ENCODE measurements at places on chromosomes 2 and 18.

DNA sequence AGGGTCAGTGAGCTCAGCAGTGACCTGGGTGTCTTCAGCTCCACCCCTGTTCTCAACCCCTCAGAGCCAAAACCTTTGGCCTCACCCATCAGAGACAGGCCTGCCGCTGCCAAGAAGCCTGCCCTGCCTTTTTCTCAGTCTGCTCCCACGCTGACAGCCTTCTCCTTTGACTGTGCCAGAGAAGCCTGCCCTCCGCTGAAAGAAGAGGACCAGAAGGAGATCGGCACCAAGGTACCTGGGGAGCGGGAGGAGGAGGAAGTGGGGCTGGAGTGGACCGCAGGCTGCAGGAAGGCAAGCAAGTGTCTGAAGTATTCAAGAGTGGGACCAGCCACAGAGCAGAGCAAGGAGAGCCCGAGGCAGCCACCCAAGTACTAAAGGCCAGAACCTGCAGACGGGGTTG is 33.2 kb downstream of the TOGARAM2 start:
- DNase-seq: no peak

GRCh38 chr2:28199995-28200679 is 192.5 kb upstream of the FOSL2 start:
- no peak for DNase-seq

GRCh38 chr2:158893026-158893425 is 75.4 kb upstream of the TANC1 start:
- no peak for DNase-seq

DNA sequence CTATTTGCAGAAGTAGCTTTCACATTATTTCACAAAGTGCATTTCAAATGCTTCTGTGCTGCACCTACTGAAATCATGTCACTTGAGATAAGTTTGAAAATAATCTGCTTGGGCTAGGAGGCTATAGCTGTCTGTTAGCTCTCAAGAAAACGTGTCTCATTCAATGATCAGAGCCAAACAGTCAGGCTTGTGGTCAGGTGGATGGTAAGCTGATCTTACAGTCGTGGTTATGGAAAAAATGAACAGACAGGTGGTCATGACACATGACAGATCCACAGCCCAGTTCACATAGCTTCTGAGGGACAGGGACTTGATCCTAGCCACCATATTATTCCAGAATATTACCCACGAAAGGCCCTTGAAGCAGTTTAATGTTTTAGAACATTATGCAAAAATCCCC is 26.5 kb upstream of the RFX8 start:
- DNase-seq: no peak

DNA sequence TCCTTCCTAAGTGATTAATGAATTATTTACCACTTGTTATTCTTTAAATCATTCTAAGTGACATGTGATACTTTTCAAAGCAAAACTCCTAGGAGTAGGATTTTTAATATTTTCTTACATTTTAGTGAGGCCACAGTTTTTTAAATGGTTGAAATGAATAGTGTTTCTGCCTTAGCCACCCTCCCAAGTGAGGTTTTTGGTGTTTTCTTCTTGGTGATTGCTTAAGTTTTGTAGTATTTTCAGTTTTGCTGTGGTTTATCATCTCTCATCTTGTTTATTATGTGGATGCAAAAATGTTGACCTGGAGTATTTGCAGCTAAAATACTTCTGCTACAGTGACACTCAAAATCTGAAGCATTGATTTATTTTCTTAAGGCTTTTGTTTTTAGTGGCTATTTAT is 9.8 kb downstream of the AFTPH start:
- no peak for DNase-seq

DNA sequence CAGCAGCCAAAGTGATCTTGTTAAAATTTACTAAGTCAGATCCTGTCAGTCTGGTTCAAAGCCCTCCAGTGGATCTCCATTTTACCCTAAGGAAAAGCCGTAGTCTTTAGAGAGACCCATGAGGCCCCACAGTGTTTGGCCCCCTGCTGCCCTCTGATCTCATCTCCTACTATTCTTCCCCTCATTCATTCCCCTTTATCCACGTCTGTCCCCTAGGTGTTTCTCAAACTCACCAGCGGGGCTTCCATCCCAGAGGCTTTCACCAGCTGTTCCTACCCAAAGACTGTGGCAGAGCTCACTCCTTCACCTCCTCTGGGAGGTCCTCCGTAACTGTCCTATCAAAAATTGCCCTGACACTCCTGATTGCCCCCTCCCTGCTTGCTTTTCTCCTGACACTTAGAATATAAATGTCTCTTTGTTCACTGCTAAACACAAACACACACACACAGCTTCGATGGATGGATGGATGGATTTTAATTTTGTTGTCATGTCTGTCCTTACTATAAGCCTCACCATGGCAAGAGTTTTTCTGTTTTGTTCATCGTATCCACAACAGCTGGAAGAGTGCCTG is 26.1 kb downstream of the LIMS1 start:
- no peak for DNase-seq

DNA sequence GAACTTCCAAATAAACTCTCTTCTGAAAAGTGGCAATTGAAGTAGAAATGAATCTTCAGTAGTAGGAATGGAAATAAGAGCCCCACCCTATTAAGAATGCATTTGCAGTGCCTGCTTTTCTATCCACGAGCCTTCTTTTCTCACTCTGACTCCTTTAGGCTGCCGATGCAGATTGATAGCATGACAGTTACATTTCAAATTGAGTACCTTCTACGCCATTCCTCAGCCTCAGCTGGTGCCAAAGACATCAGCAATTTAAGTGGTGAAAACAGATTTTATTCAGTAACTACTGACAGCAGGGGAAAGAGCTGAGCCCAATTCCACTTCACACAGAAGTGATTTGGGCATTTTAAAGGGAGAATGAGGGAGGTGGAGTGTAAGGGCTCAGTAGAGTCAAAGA is 85.5 kb downstream of the PTH2R start:
- no peak for DNase-seq

GRCh38 chr2:26396734-26397298 is 4.9 kb upstream of the DRC1 start:
- DNase-seq: no peak

- DNase-seq: no peak
These were observed 33.1 kb downstream of the LRRFIP1 start for GRCh38 chr2:237660381-237660900.

DNA sequence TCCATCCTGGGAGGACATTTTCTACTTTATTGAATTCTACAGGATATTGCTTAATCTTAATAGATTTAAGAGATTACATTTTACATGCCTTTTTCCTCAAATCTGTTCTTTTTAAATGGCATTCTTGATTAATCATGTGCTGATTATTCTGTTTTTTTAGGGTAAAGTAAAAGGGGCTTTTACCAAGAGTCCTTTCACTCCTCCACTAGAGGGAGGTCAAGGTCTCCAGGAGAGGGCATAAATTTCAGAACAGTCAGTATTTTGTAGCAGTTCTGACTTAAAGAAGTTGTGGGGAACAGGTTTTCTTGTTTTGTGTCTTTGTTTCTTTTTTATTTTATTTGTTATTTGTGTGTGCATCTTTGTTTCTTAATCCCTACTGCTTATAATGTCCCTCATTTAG is 25.4 kb downstream of the WDR75 start:
- no peak for DNase-seq

DNA sequence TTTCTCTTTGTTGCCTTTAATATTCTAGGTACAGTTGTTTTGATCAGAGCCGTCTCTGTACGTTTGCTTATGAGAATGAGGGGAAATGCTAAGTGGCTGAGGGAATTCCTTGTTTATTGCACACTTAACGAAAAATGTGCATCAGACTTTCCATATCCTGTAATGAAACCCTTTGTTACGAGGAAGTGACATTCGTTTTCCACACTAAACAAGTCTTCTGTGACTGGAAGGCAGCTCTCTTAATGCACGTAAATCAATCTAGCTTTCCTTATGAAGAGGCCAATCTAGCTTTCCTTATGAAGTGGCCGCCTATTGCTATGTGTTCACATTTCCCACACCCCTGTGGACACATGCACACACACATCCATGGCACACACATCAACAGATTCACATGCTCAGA is 186.2 kb downstream of the SNTG2 start:
- no peak for DNase-seq

DNA sequence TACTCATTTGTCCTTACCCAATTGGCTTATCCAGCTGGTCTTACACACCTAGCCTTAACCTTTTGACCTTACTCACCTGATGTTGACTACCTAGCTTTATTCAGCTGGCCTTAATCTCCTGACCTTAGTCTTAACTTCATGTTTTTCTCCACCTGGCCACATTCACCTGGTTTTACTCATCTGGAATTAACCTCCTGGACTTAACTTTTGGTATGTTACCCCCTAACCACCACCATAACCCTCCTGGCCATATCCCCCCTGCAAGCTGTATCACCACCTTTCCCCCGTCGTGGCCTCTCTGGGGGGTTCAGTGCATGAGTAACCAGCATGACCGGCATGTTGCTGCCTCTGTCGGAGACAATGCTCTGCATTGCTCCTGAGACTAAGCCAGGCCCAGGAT is 45.7 kb downstream of the CHRNA1 start:
- DNase-seq: no peak

- peak; percentile 57 for DNase-seq
These were observed 63.0 kb downstream of the REEP1 start for GRCh38 chr2:86274265-86274917.

- DNase-seq: no peak
These were observed 61.6 kb upstream of the CYRIA start for GRCh38 chr2:16727256-16727655.

DNA sequence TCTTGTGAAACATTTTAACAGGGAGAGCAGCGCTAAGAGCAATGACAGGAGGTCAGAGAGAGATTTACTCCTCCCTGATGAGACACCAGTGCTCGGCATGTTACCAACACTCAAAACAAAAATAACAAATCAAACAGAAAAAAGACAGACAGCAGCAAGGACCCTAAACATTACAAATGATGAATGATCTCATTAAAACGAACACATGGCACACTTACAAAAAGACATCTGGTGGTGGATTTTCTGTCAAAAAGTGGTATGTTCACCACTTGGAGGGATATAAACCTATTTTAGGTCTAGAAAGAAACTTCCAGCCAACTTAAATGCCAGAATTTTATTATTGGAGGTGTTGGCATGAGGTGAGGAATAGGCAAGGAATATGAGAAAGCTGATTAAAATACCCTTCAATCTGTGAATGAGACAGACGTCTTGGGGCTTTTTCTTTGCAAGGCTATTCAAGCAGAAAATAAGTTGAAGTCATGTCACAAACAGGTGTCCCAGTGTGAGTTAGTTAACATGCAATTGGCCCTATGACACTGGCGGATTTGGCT is 112.8 kb downstream of the PRELID3A start:
- no peak for DNase-seq

GRCh38 chr2:10900216-10901109 is 11.3 kb upstream of the KCNF1 start:
- peak; percentile 74 for DNase-seq

DNA sequence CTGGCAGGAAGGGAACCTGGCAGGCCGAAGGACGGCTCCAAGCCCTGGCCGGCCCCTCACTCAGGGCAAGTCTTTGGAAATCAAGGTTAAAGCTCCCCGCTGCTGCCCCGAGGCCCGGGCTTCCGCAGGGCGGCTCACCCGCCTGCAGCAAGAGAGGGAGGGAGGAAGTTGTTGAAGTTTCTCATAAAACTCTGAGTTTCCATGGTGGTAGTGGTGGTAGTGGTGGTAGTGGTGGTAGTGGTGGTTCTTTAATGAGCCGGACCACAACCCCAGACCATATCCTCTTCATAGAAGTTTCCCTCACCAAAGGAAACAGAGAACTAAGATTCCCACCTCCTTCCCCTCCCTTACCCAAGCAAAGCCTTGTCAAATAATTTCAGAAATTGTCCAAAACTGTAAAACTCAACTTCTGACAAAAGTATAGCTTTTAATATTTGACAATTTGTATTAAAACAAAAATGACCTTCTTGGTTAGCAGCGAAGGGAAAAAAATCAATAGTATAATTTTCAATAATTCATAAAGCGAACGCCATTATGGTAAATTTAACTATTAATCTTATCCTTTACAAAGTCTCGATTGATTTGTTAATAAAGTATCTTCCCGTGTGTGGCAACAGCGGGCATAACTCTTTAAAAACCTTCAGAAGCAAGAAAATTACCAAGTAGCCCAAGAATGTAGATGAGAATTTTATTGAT is 1.5 kb upstream of the HOXD10 start:
- DNase-seq: no peak

DNA sequence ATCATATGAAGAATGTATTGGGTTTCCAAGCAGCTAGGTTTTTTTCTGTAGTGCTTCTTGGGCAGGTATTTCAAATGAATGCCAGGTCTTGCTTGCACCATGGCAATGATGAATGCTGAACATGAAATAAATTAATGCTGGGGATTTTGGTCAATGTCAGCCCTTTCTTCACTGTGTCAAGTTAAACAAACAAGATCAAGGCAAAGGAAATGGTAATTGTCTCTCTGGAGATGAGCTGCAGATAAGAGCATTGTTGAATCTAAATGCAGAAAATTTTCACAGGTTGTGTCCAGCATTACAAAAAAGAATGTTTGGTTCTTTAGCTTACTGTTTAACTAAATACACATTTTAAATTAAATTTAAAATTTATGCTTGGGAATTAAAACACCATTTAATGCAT is 144.3 kb downstream of the GPD2 start:
- no peak for DNase-seq

DNA sequence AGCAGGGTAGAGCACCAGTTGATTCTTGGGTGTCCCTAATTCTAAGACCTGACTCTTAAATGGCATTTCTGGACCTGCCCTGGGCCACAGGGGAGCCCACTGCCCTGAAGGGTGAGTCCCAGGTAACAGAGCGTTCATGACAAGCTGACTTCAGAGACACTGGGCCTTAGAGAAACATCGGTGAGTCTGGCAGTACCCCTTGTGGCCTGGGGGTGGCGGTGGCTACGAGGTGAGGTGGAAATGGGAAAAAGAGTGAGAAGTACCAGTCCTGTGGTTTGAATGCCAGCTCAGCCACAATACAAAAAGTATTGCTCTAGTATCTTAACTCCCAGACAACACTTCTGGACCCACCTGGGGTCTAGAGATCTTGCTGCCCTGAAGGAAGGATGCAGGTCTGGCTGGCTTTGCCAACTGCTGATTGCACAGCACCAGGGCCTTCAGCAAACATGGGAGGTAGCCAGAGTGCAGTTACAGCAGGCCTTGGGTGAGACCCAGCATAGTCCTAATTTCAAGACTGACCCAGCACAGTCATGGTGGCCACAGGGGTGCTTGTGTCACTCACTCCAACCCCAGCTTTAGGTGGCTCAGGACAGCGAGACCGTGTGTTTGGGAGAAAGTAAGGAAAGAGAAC is 44.5 kb downstream of the USP34 start:
- peak; percentile 66 for DNase-seq

GRCh38 chr2:112343827-112344585 is 68.6 kb downstream of the ZC3H6 start:
- peak; percentile 32 for DNase-seq

- no peak for DNase-seq
These were observed 7.0 kb downstream of the ZBTB14 start for GRCh38 chr18:5288517-5288935.

DNA sequence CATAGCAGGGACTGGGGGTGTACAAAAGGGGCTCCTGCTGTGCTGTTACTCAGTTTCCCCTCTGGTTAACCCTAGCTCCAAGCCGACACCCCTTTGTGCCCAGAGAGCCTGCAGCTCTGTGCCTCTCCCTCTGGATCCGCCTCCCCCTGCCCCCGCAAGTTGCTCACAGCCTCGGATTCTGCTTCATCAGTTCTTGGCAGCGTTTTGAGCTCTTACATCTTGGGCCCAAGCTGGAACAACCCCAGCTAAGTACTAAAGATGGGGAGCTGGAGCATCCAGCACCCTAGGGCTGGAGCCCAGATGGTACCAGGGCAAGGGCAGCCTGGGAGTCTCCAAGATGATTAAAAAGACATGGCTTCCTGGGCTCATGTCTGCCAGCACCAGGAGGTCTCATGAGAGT is 40.7 kb downstream of the POMC start:
- DNase-seq: no peak

GRCh38 chr18:27030421-27030820 is 154.7 kb downstream of the CHST9 start:
- no peak for DNase-seq

- peak; percentile 51 for DNase-seq
These were observed 10.7 kb downstream of the ACP1 start for GRCh38 chr2:275466-275865.
